ENCODE measurements at places on chromosomes 5 and 9.

GRCh38 chr5:652773-653350, 40.3 kb downstream of the TPPP start:
- DNase-seq, result no peak

- no peak for DNase-seq
These were observed 34.8 kb downstream of the THBS4 start for GRCh38 chr5:80069918-80070318.

DNA sequence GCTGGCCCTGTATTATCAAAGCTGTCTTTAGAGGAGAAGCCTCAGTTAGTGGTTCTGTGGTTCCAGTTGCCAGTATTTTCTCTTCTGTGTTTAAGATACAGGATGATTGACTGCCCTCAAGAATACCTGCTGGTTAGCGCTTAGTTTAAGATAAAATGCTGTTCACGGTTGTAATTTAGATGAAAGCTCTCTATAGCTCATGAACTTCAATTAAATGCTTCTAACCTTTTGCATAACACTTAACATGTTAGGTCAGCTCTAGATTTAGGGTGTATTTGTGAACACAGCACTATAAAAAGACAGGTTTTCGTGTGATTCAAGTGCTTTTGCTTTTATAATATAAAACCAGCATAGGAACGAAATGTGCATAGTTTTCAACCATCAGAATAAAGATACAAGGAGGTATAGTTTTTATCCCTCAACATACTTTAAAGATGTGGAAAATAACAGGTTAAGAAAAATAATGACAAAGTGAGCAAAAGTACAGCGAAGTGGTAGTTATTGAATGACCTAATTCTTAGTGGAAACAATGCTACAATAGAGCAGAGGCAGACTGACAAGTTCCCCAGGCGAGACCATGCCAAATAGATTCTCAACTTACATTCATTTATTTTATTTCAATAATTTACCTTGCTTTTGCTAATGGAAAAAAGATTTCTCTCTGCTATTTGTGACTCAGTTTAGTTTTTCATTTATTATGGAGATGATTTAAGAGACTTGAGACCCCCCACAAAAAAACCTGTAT, 602.6 kb upstream of the DMAC1 start:
- no peak for DNase-seq

- no peak for DNase-seq
These were observed 35.6 kb downstream of the FCHO2 start for GRCh38 chr5:72991394-72991793.

DNA sequence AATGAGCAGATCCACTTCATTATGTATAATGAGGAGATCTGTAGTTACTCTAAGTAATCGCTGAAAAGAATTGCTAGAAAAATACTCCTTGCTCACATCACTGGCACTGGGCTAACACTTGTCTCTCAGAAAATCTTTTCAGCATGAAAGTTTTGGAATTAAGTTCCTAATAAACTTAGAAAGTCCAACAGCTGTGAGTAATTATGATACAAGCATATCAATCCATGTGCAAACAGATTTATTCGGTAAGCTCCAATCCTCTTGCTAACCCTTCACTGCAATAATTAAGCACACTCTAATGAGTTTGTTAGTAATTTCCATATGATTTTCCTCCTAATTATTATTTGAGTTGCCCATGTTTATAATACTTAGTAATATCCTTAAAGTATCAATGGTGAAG, 652.6 kb upstream of the WWC1 start:
- DNase-seq, result no peak

- no peak for DNase-seq
These were observed 1.6 kb downstream of the ANXA2R start for GRCh38 chr5:43038496-43038989.

GRCh38 chr5:2192496-2192895, 309.8 kb upstream of the IRX4 start:
- DNase-seq, result no peak

DNA sequence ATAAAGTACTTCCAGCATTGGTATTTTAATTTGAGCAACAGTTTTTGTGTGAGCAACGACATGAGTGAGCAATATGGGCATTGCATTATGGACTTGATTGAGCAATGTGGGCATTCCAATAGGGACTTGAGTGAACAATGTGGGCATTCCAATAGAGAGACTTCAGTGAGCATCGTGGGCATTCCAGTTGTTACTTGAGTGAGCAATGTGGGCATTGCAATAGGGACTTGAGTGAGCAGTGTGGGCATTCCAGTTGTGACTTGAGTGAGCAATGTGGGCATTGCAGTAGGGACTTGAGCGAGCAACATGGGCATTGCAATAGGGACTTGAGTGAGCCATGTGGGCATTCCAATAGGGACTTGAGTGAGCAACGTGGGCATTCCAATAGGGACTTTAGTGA, 52.2 kb downstream of the ZCCHC7 start:
- no peak for DNase-seq

DNA sequence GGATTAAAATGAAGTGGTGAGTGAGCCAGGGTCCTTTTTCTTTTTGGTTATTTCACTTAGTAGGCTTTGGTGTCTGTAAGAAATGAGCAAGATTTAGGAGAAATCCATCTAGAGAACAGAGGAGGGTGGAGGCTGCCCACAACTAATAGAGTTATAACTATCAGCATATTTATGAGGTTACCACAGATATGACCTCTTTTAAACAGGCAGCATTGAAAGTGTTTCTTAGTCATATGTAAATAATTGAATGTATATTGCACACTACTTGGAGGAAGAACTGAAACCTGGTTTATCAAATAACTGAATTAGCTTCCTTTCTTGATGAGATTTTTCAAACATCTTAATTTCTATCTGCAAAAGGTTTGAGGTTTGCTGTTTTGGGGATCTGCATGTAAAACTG, 483.1 kb upstream of the PIK3R1 start:
- no peak for DNase-seq

- no peak for DNase-seq
These were observed 340.0 kb upstream of the PIK3R1 start for GRCh38 chr5:67875601-67876000.

DNA sequence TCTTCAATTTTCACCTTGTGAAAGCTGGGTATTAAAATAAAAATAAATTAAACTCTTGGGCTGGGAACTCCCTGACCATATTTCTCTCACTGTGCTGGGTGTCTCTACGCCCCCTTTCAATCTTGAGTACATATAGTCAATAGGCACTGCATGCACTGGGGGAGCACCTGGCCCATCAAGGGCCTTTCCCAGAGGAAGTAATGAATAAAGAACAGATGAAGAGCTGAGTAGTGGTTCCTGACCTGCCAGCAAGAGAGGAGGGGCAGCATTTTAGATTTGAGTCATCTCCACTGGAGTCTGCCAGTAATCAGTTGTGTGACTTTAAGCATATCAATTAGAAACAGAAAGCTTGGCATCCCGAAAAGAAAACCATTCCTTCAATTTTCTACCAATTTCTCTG, 6.2 kb downstream of the MAPKAP1 start:
- DNase-seq, result no peak

DNA sequence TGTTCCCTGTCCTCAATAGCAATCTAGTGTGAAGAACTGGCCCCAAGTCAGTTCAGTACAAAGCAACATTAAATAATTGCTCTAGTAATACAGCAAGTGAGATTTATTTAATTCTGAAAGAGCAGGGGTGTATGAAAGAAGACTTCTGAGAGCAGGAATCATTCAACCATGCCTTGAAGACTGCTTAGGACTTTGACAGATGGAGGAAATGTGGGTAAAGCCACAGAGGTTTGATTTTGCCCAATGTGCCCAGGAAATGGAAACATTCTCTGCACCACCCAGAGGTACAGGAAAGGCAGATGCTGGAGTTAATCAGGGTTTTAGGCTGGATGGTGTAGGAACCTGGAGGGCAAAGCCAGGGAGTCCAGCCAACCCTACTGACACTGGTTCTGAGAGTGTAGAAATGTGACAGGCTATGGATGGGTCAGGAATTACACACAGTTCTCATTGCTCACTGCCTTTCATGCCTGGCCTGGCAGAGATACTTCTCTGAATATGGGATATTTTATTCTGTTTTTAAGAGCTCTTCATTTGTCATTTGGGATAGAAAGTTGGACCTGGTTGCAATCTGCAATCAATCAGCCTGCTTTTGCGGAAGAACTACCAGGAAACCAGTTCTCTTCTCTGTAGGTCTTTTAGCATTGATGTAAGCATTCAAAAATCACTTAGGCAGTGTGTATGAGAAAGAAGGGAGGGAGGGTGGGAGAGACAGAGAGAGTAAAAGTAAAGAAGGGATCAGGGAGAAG, 88.3 kb downstream of the BRINP1 start:
- no peak for DNase-seq

- DNase-seq, result no peak
These were observed 7.6 kb upstream of the TRMT10B start for GRCh38 chr9:37745970-37746369.

DNA sequence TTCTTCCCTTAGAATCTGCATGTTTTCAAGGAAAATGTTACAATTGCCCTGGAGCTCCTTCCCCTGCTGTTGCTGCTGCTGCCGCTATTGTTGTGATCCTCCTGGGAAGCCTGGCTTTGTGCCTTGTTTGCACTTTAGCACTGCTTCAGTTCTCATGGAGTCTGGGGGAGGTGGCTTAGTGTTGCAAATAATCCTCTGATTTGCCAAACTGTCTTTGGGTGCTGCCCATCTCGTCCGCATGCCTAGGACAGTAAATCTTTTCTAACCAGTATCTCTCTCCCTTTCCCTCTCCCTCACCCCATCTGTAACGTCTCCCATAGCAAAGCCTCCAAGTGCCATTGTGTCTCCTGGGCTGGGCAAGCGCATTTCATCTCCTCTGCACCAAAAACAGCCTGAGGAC, 30.3 kb downstream of the FAM240B start:
- DNase-seq, result no peak

- no peak for DNase-seq
These were observed 12.8 kb downstream of the LRRC8A start for GRCh38 chr9:128894764-128895163.

GRCh38 chr9:120740132-120740531, 25.9 kb upstream of the MEGF9 start:
- no peak for DNase-seq

DNA sequence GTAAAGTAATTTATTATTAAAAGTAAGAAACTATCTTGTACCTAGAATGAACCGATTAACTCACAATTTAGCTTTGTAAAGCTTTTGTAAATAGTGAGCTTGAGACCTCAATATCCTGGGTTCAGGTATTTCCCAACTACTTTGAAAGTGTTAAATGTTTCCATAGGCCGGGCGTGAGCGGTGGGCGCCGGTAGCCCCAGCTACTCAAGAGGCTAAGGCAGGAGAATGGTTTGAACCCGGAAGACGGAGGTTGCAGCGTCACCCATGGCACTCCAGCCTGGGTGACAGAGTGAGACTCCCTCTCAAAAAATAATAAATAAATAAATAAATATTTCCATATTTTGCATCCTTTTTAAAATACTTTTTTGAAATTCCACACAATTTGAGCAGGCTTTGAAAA, 1.5 kb upstream of the ANKH start:
- no peak for DNase-seq

- no peak for DNase-seq
These were observed 83.4 kb downstream of the ADRB2 start for GRCh38 chr5:148909766-148910165.

- no peak for DNase-seq
These were observed 142.1 kb upstream of the GLRA1 start for GRCh38 chr5:152066784-152067183.

DNA sequence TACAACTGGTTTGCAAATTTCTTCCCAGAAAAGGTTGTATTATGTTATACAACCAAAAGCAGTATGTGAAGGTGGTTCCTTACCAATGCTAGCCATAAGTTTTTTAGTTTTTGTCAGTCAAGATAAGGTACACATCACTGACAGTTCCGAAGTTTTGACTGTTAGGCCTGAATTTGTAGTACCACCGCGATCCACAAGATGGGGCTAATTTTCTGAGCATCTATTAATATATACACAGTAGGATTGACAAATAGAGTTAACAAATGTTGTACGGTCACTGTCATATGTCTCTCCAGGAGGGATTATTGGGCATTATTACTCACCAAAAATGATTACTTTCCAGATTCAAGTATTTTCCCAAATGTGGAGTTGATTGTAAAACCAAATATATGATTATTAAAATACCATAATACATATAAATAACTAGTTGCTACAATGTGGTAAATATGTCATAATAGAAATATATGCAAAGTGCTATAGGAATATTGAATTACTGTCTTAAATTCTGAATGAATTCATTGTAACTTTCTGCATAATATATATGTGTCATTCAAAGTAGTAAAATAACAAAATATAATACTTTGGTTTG, 28.4 kb upstream of the LRRC19 start:
- DNase-seq, result no peak

GRCh38 chr5:39025456-39025855, 48.7 kb downstream of the RICTOR start:
- no peak for DNase-seq

DNA sequence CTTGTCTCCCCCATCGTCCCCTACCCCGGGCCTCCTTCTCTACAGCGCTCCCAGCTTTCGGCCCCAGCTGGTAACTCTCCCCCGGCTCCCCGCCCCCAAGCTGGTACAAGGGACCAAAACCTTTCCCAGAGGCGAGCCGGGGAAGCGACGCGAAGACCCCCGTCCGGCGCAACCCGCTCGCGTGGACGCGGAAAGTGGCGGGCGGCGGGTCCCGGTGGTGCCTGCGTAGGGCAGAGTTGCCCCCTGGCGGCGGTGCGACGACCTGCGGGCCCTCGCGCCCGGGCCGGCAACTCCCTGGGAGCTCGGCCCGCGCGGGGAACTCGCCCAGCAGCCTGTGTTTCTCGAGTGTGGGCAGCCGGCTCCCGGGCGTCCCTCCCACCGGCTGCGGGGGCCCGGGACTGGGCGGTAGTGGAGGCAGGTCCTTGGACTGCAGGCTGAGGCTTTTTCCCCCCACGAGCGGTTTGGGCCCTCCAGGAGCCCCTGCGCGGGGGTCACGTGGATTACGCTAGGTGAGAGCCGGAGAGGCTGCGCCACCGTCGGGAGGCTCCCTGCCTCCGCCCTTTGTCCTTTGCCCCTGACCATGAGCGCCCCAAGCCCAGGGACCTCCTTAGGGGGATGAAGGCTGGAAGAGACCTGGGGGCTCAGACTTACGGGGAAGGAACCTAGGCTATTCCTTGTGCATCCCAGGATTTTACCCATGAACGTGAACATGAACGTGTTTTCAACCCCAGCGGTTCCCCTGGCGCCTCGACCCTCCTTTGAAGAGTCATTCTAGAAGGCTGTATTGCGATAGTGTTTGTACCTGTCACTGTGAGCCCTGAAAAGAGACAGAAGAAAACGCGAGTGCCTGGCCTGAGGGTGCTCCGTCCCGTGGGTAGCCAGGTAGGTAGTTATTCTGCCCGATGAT, 2.9 kb upstream of the FOXD1 start:
- peak; percentile 38 for DNase-seq

GRCh38 chr5:175566697-175567096, 88.3 kb downstream of the SFXN1 start:
- no peak for DNase-seq

DNA sequence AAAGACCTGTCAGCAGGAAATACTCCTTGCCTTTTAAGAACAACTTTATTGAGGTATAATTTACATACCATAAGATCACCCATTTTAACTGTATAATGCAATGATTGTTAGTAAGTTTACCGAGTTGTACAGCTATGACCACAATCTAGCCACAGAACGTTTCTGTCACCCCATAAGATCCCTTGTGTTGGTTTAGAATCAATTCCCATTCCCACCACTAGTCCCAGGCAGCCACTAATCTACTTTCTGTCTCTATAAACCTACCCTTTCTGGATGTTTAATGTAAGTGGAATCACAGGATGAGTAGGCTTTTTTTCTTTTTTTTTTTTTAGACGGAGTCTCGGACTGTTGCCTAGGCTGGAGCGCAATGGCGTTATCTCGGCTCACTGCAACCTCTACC, 4.4 kb downstream of the GPR107 start:
- DNase-seq, result no peak

Data from stimulated activated CD8-positive, alpha-beta memory T cell treated with anti-CD3 and anti-CD28 coated beads, Interleukin-12 subunit alpha, Interleukin-12 subunit beta, amount 100 ng/mL, for 1 hour (primary cell).